Dermis microvascular lymphatic vessel endothelial cell (primary cell): ENCODE measurements at places on chromosomes 4 and X.

- no peak for DNase-seq
These were observed 49.8 kb downstream of the DLG3 start for GRCh38 chrX:70494441-70494840.

DNA sequence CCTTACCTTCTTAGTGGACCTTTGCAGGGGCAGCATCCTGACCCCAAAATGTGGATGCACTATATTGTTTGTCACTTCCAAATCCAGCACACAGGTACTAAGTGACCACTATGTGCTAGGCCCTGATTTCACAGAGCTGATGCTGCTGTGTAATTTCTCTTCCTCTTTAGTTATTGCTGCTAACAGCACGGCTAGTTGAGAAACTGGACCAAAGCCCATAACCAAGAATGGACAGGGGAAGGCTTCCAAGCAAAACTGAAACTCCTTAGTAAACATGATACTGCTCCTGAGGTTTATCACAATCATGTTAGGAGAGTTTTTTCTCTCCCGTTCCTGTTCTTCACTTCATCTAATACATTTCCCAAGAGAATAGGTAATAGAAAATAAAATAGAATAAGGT is 172.9 kb upstream of the TTC29 start:
- no peak for DNase-seq

- DNase-seq = no peak
These were observed 29.7 kb downstream of the IL21 start for GRCh38 chr4:122591196-122591595.

GRCh38 chr4:83605210-83605609 is 69.3 kb downstream of the GPAT3 start:
- DNase-seq = no peak

- DNase-seq = no peak
These were observed 41.2 kb downstream of the RASL11B start for GRCh38 chr4:52903273-52903672.

DNA sequence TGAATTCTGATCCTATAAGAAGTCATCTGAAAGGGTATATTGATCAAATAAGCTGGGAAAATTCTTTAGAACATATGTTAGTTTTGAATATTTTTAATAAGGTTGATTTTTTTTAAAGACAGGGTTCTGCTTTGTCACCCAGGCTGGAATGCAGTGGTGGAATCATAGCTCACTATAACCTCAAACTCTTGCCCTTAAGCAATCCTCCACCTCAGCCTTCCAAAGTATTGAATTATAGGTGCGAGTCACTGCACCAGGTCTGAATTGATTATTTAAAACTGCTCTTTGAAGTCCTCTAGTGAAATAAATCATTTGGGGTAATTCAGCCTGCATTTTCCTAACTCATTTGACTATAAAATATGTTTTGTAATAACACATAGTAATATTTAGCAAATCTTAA is 812.3 kb downstream of the PDHA2 start:
- DNase-seq = no peak

DNA sequence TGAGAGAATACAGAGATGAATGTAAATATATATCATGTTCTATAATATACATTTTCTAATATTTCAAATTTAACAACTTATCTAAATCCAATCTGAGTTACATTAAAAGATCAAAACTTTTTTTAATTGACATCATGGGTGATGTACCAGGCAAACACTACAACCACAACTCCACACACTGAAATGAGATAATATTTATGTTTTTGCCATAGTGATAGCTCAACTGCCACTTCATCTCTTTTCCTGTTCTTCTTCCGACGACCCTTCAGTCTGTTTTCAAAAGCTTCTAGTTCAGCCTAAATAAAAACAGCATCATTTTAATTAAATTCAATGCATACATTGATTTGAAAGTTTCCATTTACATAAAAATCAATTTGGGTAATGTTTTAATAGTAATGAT is 10.2 kb upstream of the CORIN start:
- DNase-seq = no peak

- no peak for DNase-seq
These were observed 430.9 kb downstream of the MAPK10 start for GRCh38 chr4:85928775-85929591.

DNA sequence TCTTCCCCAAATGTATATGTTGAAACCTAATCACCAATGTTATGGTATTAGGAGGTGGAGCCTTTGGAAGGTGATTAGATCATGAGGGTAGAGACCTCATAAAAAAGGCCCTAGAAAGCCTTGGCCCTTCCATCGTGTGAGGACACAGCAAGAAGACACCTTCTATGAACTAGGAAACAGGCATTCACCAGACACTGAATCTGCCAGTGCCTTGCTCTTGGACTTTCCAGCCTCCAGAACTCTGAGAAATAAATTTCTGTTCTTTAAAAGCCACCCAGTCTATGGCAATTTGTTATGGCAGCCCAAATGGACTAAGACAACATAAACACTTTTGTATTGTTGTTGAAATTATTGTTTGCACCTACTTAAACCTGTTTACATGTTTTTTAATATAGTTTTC is 221.8 kb upstream of the RPS6KA3 start:
- DNase-seq = no peak

- no peak for DNase-seq
These were observed 17.6 kb downstream of the G3BP2 start for GRCh38 chr4:75655562-75655961.

- no peak for DNase-seq
These were observed 562.2 kb upstream of the SLIT2 start for GRCh38 chr4:19689511-19689910.

DNA sequence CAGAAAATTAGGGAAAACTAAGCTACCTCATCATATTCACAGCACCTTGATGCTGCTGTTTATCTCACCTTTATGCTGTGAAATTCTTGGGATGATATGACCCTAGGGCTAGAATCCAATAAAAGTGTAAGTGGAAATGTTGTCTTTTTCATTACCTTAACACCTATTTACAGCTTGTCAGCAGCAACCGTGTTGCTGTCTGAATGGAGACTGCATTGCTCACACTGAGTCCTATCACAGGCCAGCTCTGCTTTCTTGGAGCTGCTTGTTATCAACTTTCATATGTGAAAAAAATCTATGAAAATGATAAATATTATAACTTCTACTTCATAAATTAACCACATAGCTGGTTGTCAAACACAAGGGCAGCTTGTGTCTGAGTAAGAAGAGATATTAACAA is 789.5 kb downstream of the TECRL start:
- no peak for DNase-seq

- no peak for DNase-seq
These were observed 170.1 kb downstream of the AFAP1 start for GRCh38 chr4:7769396-7770223.

DNA sequence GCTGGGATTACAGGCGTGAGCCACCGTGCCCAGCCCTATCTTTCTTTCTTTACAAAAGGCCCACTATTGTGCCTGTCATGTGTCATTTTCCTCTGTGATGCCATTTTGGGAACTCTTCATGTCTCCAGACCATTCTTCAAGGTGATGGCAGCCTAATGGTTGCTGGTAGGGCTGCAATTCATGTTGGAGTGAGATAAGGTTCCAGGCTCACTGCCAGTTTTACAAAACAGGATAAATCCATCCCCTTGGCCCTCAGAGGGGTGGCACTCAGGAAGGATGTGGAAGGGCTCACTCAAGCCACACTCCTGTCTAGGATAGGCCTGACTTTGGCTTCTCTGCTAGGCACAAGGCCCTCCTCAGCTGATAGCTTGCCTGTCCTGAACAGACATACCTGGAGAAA is 3.8 kb downstream of the TCEAL9 start:
- peak; percentile 57 for DNase-seq

- peak; percentile 29 for DNase-seq
These were observed 348.6 kb downstream of the PTTG2 start for GRCh38 chr4:38308728-38309311.

- DNase-seq = no peak
These were observed 16.5 kb downstream of the DHRSX start for GRCh38 chrX:2484256-2484655.

DNA sequence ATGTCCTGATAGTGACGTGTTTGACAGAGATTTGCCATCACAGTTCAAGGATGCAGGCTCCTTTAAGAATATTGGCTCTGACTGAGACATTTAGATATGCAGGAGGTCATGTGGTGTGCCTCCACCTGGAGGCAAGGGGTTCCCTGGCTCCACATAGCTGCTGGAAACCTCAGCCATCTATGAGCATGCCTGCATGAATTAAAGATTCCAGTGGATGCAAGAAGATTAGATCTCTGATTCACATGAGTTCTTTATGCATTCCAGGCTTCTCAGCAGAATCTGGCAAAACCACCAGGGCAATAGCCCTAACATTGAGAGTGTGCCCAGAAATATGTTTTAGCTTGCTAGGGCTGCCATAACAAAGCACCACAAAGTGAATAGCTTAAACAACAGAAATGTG is 298.5 kb upstream of the AADAT start:
- DNase-seq = no peak

DNA sequence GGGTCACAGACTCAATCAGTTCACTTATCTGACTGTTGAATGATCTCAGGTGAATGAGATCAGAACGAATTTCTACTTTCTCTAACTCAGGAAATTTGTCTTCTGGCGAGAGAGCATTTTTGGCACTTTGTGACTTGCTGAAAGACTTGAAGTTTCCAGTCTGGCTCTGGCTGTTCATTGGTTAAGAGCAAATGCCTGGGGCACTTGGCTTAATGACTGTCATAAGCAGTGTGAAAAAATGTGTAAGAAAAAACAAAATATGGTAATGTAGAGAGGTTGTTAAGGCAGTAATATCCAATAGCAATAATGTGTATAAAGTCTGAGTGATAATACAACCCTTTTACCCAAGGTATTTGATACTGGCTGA is 71.3 kb upstream of the PGRMC2 start:
- DNase-seq = no peak

GRCh38 chr4:112775801-112776200 is 138.9 kb downstream of the LARP7 start:
- DNase-seq = no peak

DNA sequence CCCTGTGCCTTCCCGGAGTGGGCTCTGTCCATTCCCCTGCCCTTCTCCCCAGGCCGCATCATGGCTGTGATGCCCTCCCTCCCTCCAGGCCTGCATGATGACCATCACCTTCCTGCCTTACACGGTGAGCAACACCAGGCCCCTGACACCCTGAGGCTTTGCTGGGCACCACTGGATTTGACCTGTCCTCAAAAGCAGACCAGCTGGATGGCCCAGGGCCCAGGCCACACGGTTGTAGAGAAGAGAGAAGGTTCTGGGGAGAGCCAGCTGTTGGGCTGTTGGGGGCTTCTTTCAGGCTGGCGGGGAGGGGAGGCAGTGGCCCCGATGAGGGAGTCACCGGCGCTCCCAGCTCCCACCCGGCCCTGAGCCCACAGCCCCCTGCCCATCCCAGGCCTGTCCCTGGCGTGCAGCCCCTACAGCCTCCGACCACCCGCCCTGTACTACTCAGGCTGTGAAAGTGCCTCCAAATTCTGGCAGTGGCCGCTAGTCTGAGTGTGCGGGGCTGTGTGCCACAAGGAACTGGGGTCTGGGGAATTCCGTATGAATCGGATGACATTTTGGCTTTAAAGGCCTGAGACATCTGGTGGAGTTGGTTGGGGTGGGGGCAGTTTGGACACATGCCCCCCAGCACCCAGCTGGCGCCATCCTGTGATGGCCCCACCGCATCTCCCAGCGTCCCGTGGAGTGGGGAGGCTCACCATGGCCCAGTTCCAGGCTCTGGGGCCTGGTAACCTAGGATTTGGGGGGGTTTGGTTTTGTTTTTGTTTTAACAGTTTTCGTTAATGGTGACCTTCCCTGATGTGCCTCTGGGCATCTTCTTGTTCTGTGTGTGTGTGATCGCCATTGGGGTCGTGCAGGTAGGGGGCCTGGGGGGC is 19.6 kb downstream of the TMEM175 start:
- DNase-seq = no peak

DNA sequence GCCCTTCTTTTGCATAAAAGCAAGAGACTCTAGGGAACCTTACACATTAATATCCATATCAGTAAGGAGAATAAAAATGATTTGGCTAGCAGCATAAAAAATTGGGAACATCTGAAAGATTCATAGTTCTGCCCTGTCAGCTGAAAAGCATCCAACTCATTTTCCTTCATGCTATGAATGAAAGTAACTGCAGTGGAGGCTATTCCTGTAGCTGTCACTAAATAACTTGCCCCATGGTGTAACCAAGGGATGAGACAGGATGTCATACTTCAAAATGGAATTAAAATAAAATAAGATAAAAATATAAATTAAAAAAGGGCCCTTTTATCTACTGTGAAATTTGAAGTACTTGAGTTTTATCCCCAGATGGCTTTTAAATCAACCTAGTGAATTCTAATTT is 878.8 kb downstream of the C4orf33 start:
- no peak for DNase-seq

GRCh38 chr4:41661442-41662076 is 87.0 kb downstream of the PHOX2B start:
- peak; percentile 48 for DNase-seq

GRCh38 chrX:31209005-31209628 is 137.3 kb upstream of the FTHL17 start:
- peak; percentile 43 for DNase-seq

- no peak for DNase-seq
These were observed 75.4 kb downstream of the PRDM5 start for GRCh38 chr4:120847019-120847582.

GRCh38 chr4:38242822-38243387 is 282.7 kb downstream of the PTTG2 start:
- no peak for DNase-seq

DNA sequence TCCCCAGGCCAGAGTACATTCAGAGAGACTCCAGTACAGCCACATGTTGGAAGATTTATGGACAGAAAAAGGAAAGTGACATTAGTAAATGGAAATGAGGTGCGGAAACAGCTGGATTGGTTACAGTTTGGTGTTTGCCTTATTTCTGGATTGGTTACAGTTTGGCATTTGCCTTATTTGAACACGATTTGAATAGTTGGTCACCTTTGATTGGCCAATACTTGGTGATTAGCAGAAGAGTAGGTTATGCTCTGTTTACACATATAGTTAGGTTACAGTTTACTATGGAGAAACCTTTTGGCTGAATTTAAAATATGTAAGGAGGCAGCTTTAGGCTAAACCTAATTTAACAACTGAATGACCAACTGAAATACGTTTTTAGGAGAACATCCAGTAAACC is 173.7 kb downstream of the AASDH start:
- DNase-seq = no peak

- no peak for DNase-seq
These were observed 220.2 kb upstream of the PRPS2 start for GRCh38 chrX:12570859-12571501.

DNA sequence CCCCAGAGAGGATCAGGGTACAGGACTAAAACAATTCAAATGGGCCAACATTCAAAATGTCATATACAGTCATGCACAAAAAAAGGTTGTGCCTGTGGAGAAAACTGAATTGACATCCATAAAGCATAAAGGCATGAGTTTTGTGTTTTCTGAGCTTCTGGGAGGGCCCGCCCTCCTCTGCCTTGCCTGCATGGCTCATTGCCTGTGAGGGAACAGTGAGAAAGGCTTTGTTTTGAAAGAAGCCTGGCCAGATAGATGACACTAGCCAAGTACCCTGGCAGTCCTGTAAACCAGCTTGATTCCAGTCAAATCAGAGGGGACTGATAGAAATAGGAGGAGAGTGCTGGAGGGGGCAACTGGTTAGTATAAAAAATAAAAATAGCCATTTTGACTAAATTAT is 194.3 kb downstream of the KIT start:
- DNase-seq = no peak

GRCh38 chrX:30592831-30593230 is 15.3 kb upstream of the TASL start:
- no peak for DNase-seq

- peak; percentile 14 for DNase-seq
These were observed 13.9 kb upstream of the DCK start for GRCh38 chr4:70979445-70980008.
